Activated CD4-positive, alpha-beta T cell treated with anti-CD3 and anti-CD28 coated beads for 24 hours (primary cell): ENCODE measurements at places on chromosomes 7 and 10.

DNA sequence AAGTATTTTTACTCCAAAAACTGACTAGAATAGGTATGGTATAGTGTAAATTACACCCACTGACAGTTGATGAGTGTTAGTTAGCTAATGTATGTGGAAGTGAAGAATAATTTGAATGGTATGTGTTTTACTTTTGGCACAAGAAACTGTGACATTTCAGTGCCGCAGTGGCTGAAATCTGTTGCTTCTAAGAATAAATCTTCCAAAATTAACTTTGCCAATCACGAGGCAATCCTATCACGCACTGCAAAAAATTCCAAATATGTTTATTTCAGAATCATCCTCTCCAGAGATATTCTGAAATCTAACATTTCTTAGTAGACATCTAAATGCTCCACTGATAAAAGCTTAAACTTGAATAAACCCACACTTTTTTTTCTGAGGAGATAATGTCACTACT lies 61.2 kb downstream of the PCLO start:
- no peak for DNase-seq

DNA sequence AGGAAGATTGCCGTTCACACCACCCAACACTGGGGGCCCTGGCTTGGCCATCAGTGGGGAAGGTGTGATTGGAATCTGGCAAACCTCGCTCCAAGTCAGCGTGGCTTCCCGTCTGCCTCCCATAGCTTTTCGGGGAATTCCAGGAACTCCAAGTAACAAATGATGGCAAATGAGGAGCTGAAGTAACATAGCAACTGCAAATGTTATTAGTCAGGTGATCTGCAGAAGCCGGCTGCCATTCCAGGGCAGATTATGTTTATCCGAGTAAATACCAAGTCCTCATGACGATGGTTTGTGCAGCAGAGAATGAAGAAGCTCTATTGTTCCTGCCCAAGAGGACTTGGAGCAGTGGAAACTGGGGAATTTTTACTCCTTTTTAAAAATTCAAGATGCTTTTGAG lies 270.5 kb upstream of the PODXL start:
- no peak for DNase-seq

GRCh38 chr7:36865019-36865418 lies 140.7 kb upstream of the AOAH start:
- DNase-seq: no peak

- DNase-seq: no peak
These were observed 15.1 kb downstream of the ITGA8 start for GRCh38 chr10:15704581-15704968.

DNA sequence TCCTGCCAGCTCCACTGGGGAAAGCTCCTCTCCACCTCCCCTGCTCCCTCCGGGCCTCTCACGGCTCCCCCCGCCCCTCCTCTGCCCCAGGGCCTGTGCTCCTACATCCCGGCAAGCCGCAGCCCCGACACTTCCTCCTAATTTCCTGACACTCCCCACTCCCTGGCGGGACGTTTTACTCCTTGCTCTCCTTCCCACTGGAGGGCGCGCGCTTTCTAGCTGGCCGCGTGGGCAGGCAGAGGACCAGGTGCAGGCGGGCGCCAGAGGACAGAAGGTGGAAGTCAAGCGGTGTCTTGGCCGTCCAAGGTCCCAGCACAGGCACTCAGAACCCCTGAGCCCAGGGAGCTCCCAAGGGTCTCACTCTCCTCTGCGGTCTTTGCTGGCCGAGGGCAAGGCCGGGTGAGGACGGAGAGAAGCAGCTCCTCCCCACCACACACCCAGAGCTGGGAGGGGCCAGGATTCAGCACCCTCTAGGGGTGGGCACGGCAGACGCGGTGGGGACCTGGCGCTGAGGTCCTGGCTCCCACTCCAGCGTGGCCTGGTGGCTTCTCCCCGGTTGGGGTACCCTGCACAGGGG lies 19.1 kb downstream of the ADAM8 start:
- no peak for DNase-seq

GRCh38 chr10:9709849-9710248 lies 1307.8 kb upstream of the CELF2 start:
- DNase-seq: no peak

DNA sequence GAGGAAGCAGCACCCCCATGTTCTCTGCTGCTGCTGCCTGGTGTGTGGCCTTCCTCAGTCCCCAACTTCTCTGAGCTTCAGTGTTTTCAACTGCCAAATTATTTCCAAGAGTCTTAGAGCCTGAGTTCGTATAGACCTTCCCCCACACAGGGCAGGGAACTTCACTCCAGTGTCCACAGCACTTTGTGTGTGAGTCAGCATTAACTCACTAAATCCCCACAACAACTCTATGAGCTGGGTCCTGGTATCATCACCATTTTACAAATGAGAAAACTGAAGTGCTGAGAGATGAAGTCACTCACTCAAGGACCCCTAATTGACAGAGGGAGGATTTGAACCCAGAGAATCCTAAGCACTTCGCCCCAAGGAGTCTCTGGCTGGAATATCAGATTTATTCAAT lies 48.3 kb downstream of the ADCYAP1R1 start:
- DNase-seq: no peak

- DNase-seq: no peak
These were observed 106.7 kb downstream of the TNS3 start for GRCh38 chr7:47474937-47475879.

DNA sequence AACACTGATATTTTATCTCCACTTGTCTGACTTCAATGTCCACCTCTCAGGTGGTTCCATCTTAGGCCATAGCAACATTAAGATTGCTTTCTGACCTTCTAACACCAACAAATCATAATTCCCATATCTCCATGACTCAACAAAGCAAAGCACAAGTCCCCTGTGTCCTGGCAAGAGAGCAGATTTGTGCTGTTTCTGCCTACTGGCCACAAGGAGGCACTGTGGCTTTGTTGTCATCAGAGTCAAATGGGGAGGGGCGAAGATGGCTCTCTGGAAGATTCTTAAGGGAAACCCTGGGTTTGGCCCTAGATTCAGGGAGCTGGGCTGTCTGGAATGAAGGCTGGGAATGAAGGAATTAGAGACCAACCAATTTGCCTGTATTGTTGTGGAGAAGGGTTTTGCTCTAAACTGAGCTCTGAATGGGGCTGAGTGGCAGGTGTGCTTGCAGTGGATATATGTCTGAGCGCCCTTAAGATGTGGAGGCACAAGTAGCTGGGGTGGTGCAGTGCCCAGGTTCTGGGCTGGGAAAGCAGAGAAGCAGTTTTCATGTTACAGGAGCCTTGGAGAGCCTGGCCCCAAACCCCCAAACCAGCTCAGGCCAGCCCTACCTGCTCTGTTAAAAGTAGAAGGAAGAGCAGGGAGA lies 154.8 kb upstream of the PRSS58 start:
- DNase-seq: peak; percentile 18

DNA sequence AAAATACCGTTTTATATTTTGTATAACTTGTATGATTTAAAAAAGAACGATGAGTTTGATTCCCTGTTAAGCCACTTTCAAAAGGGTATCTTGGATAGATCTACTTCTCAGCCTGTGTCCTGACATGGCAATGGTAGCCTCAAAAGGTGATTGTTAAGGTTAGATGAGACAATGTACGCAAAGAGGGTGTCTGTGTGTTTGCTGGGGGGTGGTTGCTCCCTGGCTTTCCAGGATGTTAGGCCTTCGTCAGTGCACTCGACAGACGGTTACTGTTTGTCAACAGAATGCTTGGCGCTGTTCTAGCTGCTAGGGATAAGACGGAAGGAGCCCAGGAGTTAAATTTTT lies 90.3 kb downstream of the NEURL1 start:
- DNase-seq: no peak

GRCh38 chr10:130470973-130471372 lies 334.8 kb downstream of the GLRX3 start:
- DNase-seq: no peak

DNA sequence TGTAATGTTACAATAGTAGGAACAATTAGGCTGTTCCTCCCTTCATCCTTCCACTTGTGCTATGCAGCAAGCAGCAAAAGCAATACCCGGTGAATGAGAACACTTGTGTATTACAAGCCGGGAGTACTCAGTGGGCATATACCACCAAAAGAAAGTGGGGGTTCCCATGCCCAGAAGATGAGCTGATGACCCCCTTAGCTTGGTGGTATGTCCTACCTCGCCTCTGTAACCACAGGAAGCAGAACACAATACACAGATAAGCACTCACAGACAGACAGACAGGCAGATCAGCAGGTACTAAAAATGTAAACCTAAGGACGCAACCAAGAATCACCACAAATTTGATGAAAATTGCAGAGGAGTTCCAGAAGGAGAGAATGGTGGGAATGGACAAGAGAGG lies 15.5 kb upstream of the KIF20B start:
- no peak for DNase-seq

DNA sequence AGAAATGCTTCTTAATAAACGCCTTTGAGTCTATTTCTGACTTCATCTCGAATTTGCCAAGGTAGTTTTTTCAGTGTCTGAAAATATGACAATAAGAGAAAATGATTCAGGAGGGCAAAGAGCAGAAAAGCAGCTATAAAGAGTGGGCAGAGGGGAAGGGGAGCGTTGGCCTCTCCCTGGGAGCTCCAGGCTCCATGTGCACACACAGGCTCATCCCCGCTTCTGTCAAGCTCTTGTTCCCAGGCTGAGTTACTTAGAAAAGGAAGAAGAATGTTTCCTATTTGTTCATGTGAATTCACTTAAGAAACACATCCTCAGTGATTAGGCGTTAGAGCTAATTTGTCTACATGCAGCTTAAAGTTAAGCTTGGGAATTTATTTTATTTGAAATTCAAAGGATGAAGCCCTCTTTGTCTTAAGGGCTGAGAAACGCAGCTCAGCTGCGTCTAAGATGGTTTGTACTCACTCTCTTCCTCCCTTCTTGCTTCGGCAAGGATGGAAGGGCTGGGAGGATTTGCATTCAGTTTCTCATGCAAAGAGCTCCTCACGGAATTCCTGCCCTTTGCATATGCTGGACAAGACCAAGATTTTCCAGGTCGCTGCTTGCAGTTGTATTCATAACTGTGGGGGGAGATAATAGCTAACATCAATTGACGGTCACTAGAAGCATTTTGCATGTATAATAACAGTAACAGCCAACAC lies 29.0 kb upstream of the ATXN7L1 start:
- DNase-seq: no peak

- no peak for DNase-seq
These were observed 231.4 kb downstream of the CREB5 start for GRCh38 chr7:28643584-28644340.

DNA sequence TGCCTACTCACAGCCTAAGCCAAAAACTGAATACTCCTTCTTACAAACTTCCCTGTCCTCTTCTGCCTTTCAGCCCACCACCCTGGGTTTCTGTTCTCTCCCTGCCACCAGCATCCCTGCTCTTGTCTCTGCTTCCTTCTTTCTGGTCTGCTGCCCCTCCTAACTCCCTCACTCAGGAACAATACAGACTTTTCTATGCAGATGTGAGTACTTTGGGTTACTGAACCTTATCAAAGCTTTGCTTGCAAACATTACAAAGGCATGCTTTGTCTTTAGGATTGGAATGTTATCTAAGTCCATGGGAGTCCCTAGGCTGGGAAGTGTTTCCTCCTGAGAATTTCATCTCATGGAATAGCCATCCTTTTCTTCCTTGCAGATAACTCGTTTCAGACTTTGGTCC lies 28.9 kb downstream of the CNNM1 start:
- no peak for DNase-seq

GRCh38 chr10:116683166-116683565 lies 59.2 kb downstream of the HSPA12A start:
- DNase-seq: no peak

GRCh38 chr7:33986451-33986850 lies 81.1 kb downstream of the BMPER start:
- no peak for DNase-seq

DNA sequence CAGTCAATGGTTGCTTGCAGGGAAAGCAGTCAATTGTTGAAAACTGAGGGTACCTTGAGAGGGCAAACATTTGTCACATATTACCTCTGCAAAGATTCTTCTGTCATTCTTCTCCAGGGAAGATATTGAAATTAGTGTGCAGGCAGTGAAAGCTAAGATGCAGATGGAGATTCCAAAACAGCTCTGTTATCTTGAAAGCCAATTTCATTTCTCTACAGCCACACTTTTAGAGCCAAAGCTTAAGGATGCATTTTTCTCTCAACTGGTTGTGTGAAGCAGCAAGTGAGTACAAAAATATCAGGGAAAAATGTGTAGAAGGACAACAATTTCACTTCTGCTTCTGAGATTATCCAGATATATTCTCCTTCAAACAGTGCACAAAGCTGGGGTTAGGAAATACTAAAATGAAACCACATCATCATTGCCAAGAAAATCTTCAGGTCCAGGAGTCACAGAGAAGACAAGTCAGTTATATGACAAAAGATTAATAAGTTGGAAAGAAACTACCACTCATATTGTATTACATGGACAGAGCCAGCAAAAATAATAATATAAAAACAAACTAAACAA lies 16.3 kb downstream of the SGMS1 start:
- no peak for DNase-seq

DNA sequence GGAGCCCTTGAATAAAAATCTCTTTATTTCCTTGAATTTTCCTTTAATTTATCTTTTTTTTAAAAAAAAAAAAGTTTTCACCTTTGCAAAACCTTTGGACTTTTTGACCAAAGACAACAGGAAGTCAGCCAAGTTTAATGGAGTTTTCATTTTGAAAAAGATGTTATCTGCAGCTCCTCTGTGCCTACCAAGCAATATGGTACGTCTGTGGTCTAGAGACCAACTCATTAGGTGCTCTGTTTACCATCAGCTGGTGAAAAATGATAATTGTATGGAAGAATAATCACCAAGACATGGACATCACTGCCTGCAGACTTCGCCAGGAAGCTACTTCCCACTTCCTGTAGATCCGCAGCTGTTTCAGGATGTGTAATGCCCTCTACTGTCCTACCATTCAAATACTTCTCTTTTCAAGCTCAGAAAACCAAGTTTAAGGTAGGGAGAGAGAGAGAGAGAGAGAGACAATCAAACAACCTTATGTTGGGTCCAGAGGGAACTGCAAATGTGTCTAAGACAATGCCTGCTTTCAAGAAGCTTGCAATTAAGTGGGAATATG lies 18.7 kb downstream of the PLXNA4 start:
- DNase-seq: no peak

GRCh38 chr10:35140727-35141126 lies 14.1 kb downstream of the CREM start:
- no peak for DNase-seq

DNA sequence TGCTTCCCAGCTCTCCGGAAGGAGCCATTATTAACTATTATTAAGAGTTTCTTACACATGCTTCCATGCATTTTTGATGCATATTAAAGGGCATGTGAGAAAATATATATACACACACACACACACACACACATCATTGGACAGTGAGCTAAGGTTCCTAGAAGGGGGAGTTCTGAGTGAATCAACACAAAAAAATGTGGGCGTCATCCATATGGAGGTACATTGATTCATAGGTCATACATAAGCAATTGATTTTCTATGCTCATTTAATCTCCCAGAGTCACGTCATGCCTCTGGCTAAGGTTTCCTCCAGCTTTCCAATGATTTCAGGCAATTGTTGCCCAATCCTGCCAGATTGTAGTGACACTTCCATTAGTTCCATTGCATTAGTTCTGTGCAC lies 269.4 kb downstream of the DNAJB9 start:
- no peak for DNase-seq
